Breast epithelium (tissue), 4 donors: ENCODE measurements at places on chromosomes 6 and 20. TPM values are rescaled to one million over a fixed set of nuclear protein-coding genes. Genes with fewer than 3 reads are reported as not detected.

- H3K4me3 ChIP-seq, result peak overlapping the region; percentile 83
- no peaks in the 10 kb centered on the region for H3K27me3 ChIP-seq
- peak; percentile 35 for DNase-seq
- H3K4me1 ChIP-seq, result no peaks in the 10 kb centered on the region
- no peaks in the 10 kb centered on the region for H3K36me3 ChIP-seq
Measured at GRCh38 chr20:36573798-36574365, 485 bp downstream of the TGIF2 start.

- H3K36me3 ChIP-seq, result no peaks in the 10 kb centered on the region
- H3K4me3 ChIP-seq, result no peak overlapping the region
- H3K27me3 ChIP-seq, result no peaks in the 10 kb centered on the region
Measured at GRCh38 chr20:10276878-10277580, 58.4 kb downstream of the SNAP25 start.

DNA sequence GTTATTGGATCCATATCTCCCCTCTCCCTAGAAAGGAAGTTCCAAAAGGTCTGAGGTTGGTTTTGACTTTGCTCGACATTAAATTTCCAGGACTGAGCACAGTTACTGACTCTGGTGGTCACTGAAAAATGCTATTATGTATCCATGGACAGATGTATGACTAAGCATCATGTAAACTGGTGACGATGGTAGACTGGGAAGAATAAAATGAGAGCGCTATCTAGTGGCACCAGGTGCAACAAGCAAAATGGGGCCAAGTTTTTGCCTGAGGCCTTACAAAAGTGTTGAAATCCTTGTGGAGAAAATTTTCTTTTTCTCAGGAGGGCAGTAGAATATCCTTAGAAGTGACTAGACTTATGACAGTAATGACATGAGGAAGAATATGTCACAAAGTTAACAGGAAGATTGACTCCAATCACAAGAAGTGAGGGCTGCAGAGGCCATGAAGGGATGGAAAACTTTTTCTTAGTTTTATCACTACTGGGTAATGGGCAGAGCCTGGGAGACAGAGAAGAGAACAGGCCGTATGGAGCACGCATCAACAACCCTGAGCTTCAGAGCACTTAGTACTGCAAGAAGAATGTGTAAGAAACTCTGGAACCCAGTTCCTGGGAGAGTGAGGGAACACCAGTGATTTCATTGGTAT is 88.9 kb upstream of the ELOVL5 start:
- H3K4me1 ChIP-seq, result peaks cover 14% of the 10 kb centered on the region
- H3K4me3 ChIP-seq, result no peak overlapping the region
- no peak for DNase-seq
- no peak overlapping the region for H3K27ac ChIP-seq

- H3K4me1 ChIP-seq, result no peaks in the 10 kb centered on the region
- no peak overlapping the region for H3K4me3 ChIP-seq
- no peak for DNase-seq
- no peaks in the 10 kb centered on the region for H3K27me3 ChIP-seq
- no peaks in the 10 kb centered on the region for H3K36me3 ChIP-seq
Measured at GRCh38 chr6:140572867-140573266, 1198.4 kb upstream of the CITED2 start.

Gene TAF4
- 13.0 TPM for total RNA-seq
